ENCODE measurements at places on chromosomes 3 and 15.

- DNase-seq: peak; percentile 36
- H3K4me1 ChIP-seq: peaks cover 4% of the 10 kb centered on the region
- H3K27me3 ChIP-seq: no peaks in the 10 kb centered on the region
- no peak overlapping the region for H3K4me3 ChIP-seq
- no peak overlapping the region for H3K27ac ChIP-seq
Measured at GRCh38 chr3:100789579-100789978, 80.3 kb downstream of the TFG start.

DNA sequence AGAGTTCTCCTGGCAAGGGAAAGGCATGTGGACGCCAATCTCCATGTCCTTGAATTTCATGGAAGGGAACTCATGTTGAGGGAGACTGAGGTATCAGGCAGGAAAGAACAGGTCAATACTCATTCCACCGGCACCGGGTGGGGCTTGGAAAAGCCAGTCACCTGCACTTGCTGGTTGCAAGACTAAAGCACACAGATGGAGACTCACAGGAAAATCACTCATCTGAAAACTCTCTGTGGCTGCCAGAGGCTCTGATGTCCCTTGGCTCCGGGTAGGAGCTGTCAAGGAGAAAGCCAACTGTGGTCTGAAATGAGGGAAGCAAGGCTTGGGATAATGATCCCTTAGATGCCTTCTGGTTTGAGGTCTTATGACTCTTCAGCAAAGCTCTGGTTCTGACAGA, 8.7 kb upstream of the CGNL1 start:
- H3K4me3 ChIP-seq: no peak overlapping the region
- DNase-seq: no peak
- no peaks in the 10 kb centered on the region for H3K27me3 ChIP-seq
- H3K36me3 ChIP-seq: no peaks in the 10 kb centered on the region
- no peaks in the 10 kb centered on the region for H3K4me1 ChIP-seq

DNA sequence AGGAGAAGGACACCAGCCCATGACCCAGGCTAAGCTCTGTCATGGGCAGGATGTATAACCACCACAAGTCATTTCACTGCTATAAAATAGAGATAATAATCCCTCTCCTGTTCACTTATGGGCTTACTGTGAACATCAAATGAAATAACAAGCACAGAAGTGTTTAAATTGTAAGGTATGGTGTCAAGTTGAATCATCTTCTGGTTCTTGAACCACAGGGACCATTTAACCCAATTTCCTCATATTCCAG, 44.3 kb upstream of the TLE3 start:
- no peaks in the 10 kb centered on the region for H3K27me3 ChIP-seq
- no peaks in the 10 kb centered on the region for H3K36me3 ChIP-seq
- no peak overlapping the region for H3K27ac ChIP-seq
- DNase-seq: no peak
- H3K4me1 ChIP-seq: no peaks in the 10 kb centered on the region

DNA sequence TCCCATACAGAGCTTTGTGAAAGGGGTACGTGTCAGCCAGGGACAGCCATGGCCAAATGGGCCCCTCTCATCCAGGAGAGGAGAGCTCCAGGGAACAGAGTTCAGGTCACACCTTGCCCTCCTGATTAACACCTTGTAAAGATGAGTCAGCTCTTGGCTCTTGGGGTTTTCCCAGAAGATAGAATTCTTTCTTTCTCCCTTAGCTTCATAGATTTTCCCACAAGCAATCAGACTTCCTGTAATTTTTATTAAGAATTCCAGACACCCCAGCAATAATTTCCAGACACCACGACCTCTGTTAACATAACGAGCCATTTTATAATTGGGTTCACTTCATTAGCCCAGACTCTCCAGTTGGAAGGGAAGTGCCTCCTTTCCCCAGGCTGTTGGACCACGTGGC, 86.4 kb downstream of the LRTM1 start:
- H3K27ac ChIP-seq: no peak overlapping the region
- H3K36me3 ChIP-seq: no peaks in the 10 kb centered on the region
- H3K4me1 ChIP-seq: no peaks in the 10 kb centered on the region
- peaks cover 28% of the 10 kb centered on the region for H3K27me3 ChIP-seq
- no peak overlapping the region for H3K4me3 ChIP-seq
- DNase-seq: no peak

- no peaks in the 10 kb centered on the region for H3K27me3 ChIP-seq
- no peak overlapping the region for H3K4me3 ChIP-seq
- peaks cover 44% of the 10 kb centered on the region for H3K4me1 ChIP-seq
- peak overlapping the region; percentile 30 for H3K27ac ChIP-seq
Measured at GRCh38 chr3:195034101-195034500, 236.9 kb downstream of the XXYLT1 start.

- H3K36me3 ChIP-seq: no peaks in the 10 kb centered on the region
- H3K27me3 ChIP-seq: no peaks in the 10 kb centered on the region
Measured at GRCh38 chr3:138059261-138059660, 49.3 kb downstream of the CLDN18 start.

DNA sequence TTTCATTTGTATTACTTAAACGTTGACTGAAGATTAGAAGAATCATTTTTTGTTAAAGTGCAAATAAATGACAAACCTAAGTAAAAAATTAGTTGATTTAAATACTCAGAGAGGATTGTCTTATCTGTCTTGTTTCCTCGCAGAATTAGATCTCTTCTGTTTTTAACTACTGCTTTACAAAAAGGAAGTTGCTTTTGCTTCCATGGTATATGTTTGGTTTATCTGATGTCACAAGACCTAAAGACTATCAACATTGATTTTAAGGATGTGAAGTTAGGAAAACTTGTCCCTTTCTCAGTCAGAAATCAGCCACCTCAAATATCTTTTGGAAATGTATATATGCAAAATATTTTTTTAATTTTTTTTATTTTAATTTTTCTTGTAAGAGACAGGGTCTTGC, 28.7 kb downstream of the GPR171 start:
- H3K4me3 ChIP-seq: no peak overlapping the region
- no peaks in the 10 kb centered on the region for H3K36me3 ChIP-seq
- no peaks in the 10 kb centered on the region for H3K4me1 ChIP-seq
- no peak overlapping the region for H3K27ac ChIP-seq
- no peaks in the 10 kb centered on the region for H3K27me3 ChIP-seq

- H3K27me3 ChIP-seq: no peaks in the 10 kb centered on the region
- H3K36me3 ChIP-seq: no peaks in the 10 kb centered on the region
- no peak overlapping the region for H3K4me3 ChIP-seq
Measured at GRCh38 chr15:75695220-75695619, 17.4 kb downstream of the CSPG4 start.

DNA sequence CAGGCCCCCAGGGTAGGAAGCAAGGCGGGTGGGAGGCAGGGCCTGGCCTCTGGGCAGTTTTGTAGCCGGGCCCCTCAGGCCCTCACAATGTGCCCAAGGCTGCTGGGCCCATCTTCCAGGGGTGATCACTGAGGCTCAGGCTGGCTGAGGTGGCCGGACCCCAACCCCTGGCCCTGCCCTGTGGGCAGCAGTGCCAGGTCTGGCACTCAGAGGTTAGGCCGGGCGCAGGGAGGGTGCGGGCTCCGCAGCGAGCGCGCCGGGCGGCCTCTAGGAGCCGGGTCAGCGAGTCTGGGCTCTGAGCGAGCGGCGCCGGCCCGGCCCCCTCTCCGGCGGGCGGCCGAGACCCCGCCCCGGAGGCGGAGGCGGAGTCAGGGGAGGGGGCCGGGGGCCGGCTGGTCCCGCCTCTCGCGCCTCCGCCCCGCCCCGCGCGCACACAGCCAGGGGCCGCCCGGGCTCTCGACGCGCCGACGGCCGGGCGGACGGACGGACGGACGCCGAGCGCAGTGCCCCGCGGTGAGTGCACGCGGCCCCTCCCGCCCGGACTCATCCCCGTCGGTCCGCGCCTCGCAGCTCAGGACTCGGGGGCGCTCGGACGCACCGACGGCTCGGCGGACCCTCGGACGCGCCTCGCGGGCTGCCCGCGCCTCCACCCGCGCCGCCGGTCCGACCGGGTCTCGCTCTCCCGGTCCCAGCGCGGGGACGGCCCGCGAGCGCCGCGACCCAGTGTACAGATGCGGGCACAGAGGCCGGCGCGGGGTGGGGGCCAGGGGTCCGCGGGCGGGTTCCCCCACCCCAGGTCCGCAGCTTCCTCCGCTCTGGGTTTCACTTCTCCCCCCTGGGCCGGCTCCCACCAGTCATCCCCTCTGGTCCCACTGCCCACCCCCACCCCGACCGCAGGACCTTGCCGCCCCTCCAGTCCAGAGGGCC, at the start of gene FBLN2:
Gene FBLN2 (plus strand): TSS at position 430 of the 927 bp plus-strand sequence. CDS start 21,231 bp downstream, outside the sequence.
- no peak within 1 kb of the TSS for H3K27ac ChIP-seq
- DNase-seq: no peak
- no peak within 1 kb of the TSS for H3K4me3 ChIP-seq
- no peaks in the 10 kb centered on the region for H3K4me1 ChIP-seq

GRCh38 chr3:66439666-66440344, 61.0 kb downstream of the LRIG1 start:
- H3K4me3 ChIP-seq: no peak overlapping the region
- H3K27ac ChIP-seq: no peak overlapping the region
- DNase-seq: no peak
- no peaks in the 10 kb centered on the region for H3K36me3 ChIP-seq
- H3K4me1 ChIP-seq: peaks cover 8% of the 10 kb centered on the region
- H3K27me3 ChIP-seq: no peaks in the 10 kb centered on the region

DNA sequence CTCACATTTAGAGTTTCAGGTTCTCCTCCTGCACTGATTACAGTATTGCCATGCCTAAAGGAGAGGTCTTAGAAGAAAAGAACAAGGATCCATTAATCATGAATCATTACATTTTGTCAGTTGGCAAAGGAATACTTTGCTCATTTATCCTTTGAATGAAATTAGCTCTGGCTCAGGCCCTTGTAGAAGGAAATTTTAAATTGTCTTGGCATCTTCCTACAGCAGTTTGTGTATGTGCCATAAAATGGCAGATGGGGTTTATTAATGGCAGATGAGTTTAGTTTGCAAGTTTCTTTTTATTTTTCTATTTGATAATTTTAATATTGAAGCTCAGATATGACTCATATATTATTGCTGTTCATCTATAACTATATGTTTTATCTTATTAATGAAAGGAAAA, 181.2 kb upstream of the EPHA3 start:
- no peak for DNase-seq
- H3K36me3 ChIP-seq: no peaks in the 10 kb centered on the region
- H3K27me3 ChIP-seq: peaks cover 50% of the 10 kb centered on the region
- H3K27ac ChIP-seq: no peak overlapping the region
- H3K4me3 ChIP-seq: no peak overlapping the region

DNA sequence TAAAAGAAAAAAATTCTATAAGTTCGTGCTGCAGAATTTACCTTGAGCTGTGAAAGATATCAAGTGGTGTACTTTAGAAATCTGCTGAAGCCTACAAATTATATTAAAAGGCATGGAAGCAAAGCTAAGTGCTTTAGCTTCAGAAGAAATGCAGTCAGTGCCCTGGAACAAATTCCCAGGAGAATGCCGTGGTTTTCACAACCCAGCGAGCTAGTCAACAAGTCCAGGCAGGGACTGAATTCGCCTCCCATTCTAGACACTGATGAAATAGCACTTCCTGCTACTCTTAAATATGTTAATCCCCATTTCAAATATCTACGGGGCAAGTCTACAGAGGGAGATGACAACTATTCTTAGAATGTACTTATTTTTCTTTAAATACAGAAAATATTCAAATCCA, 326.4 kb upstream of the IGF1R start:
- no peaks in the 10 kb centered on the region for H3K4me1 ChIP-seq
- H3K36me3 ChIP-seq: no peaks in the 10 kb centered on the region
- H3K27ac ChIP-seq: no peak overlapping the region
- H3K4me3 ChIP-seq: no peak overlapping the region
- no peak for DNase-seq

DNA sequence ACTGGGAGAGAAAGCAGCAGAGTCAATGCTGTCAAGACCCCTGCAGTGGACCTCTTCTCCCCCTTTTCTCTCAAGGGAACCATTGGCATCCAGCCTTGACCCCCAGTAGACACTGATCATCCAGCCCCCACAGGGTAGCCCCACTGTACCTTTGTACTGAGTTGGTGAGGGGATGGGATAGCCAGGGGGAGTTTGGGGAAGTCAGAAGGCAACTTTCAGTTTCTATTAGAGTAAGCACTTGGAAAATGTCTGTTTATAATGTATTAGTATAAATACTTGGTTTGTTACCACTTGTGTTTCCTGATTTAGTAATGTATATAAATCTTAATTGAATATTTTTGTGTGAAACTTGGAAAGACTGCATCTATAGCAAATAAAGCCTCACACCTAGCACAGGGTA, 25.0 kb downstream of the DAG1 start:
- no peaks in the 10 kb centered on the region for H3K27me3 ChIP-seq
- peaks cover 3% of the 10 kb centered on the region for H3K36me3 ChIP-seq
- H3K4me1 ChIP-seq: peaks cover 6% of the 10 kb centered on the region

DNA sequence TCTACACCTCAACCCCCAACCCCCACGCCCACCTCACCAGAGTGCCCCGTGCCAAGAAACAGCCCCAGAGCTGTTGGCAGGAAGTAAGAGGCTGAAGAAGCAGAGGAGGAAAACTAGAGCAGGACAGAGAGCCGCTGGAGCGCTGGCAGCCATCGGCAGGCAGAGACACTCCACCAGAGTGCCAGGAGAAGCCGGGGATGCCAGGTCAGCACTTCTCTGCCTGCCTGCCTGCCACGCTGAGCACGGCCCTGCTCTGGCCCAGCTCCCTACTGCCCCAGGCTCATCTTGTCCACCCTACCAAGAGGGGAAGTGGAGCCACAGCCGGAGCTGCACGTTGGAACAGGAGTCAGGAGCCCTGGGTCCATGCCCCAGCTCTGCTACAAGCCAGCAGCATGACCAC, 29.7 kb downstream of the CACNA2D2 start:
- no peak overlapping the region for H3K4me3 ChIP-seq
- H3K27ac ChIP-seq: no peak overlapping the region
- no peaks in the 10 kb centered on the region for H3K4me1 ChIP-seq

GRCh38 chr3:43953814-43954692, 263.3 kb downstream of the ABHD5 start:
- peaks cover 14% of the 10 kb centered on the region for H3K4me1 ChIP-seq
- no peaks in the 10 kb centered on the region for H3K27me3 ChIP-seq
- peak; percentile 70 for DNase-seq
- H3K27ac ChIP-seq: no peak overlapping the region

GRCh38 chr3:43096761-43097160, 9.1 kb downstream of the POMGNT2 start:
- no peaks in the 10 kb centered on the region for H3K36me3 ChIP-seq
- no peaks in the 10 kb centered on the region for H3K4me1 ChIP-seq
- no peak overlapping the region for H3K27ac ChIP-seq
- H3K4me3 ChIP-seq: no peak overlapping the region

DNA sequence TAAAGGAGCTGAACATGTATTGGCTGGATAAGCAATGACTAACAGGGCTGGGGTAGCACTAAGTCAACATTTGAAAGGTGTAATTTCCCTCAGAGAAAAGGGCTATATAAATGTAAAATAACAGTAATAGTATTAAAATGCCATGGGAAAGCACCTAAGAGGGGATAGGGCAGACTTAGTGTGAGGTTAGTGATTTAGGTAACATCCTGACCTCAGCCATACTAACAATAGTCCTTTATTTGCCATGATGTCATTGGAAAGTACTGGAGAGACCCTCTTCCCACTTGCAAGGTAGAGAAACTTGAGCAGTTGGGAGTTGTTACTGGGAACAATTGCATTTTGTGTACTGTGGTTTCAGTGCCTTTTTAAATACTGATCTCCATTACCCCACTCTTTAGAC, 103.4 kb downstream of the LSAMP start:
- DNase-seq: no peak
- H3K36me3 ChIP-seq: no peaks in the 10 kb centered on the region
- H3K4me1 ChIP-seq: no peaks in the 10 kb centered on the region
- H3K4me3 ChIP-seq: no peak overlapping the region
- no peaks in the 10 kb centered on the region for H3K27me3 ChIP-seq
- no peak overlapping the region for H3K27ac ChIP-seq
